Activated T-cell treated with anti-CD3 and anti-CD28 coated beads for 1 hour (primary cell): ENCODE measurements at places on chromosomes 4 and X.

GRCh38 chr4:167779864-167780263 is 312.5 kb upstream of the ANXA10 start:
- DNase-seq = no peak

- DNase-seq = no peak
Measured at GRCh38 chr4:169189372-169189771, 81.4 kb downstream of the SH3RF1 start.

DNA sequence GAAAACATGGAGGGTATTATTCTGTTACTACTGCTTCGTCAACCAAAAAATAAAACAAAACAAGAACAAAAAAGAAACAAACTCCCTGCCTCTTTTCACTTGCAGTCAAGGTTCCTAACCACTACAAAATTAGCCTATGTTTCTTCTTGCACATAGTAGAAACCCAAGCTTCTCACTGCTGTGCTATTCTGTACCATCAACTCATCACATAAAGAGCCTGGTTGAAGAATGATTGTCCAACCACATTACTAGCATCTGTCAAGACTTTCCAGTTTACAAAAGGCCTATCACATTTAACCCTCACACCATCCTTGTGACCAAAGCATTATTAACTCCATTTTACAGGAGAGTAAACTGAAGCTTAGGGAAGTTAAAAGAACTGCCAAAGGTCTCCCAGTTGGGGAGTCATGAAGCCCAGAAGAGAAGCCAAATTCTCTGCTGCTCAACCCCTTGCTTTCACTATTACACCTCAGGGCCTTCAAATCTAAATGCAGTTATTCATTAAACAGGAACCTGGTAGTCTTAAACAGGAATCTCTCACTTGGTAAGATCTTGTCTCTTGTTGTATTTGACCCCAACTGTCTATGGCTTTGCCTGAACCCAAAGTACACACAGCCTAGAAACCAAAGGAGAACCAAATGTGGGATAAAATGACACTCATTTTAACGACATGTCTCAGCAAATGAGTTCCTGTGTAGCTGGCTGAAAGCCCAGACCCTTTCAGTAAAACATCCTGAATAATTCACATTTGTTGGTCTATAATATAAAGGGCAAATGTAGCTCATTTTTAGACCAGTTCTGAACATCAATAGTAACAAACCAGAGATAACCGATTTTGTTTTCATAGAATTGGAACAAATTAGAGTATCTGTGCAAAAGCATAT is 8.6 kb downstream of the F9 start:
- DNase-seq = no peak

- no peak for DNase-seq
Measured at GRCh38 chr4:38184404-38184803, 224.2 kb downstream of the PTTG2 start.

DNA sequence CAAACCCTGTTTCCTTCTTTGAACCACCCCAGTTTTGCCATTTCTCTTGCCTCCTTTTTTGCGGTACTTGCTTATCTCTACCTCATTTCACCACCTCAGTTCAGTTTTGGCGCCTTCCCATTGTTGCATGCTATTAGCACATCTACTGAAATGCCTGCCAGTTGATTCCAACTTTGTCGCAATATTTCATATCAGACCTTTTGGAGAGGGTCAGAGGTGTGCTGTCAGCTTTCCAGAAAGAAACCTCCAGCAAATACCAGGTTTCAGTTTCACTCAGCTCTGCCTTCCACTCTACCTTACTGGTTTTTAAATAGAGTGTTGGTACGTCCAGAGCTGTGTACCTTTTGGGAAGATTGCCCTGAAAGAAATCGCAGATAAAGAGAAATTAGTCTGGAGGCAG is 91.9 kb upstream of the CPEB2 start:
- no peak for DNase-seq

DNA sequence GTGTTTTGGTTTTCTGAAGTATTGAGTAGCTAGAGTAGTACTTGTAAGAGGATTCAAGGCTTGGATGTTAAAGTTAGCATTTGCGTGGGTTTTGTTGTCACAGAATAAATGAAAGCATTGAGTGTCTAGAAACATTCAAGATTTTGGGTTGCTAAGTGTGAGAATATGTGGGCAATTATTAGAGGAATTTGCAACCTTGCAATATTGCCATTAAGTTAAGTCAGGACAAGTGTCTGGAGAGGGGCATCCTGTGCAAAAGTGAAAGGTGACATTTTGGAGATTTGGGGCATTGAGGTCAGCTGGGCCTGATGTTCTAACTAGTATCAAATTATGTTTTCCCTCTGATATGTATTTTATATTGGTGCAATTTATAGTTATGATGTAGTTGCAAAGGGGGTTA is 533.9 kb upstream of the GRID2 start:
- no peak for DNase-seq

DNA sequence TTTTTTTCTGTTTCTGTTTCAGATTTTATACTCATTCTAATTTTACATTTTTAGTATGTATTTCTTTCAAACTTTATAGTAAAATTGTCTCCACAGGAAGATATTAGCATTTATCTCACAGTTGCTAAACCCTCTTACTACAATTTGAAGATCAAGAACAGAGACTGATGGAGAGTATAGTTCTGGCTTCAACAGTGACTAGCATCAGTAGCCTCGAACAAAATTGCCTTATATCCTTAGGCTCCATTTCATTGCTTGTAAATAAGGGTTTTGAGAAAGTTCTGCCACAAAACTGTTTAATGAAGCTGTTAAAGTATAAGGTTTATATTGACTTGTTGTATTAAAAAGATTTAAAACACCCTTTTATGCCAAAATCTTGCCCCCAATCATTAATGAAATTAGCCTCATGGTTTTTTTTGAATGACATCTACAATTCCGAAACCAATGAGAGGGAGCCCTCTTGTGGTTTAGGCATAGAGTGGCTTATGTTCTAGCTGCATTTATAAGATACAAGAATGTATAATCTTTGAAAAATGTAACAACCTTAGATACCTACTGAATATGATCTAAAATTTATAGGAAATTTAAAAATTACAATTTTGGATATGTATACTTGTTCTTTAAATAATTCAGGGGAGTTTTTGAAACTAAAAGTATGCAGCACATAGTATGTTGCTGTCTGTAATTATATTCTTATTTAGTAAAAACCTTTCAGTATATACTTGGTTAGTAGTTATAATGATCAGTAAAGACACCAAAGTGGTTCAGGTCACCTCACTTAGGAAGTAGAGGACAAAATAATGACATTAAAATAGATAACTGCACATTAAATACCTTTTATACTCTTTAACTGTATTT is 109.8 kb upstream of the HPGD start:
- no peak for DNase-seq

GRCh38 chr4:96887857-96888256 is 1048.0 kb downstream of the PDHA2 start:
- no peak for DNase-seq

- DNase-seq = no peak
Measured at GRCh38 chr4:7827566-7827965, 112.1 kb downstream of the AFAP1 start.

GRCh38 chr4:58553679-58554078 is 1443.5 kb upstream of the IGFBP7 start:
- DNase-seq = no peak

DNA sequence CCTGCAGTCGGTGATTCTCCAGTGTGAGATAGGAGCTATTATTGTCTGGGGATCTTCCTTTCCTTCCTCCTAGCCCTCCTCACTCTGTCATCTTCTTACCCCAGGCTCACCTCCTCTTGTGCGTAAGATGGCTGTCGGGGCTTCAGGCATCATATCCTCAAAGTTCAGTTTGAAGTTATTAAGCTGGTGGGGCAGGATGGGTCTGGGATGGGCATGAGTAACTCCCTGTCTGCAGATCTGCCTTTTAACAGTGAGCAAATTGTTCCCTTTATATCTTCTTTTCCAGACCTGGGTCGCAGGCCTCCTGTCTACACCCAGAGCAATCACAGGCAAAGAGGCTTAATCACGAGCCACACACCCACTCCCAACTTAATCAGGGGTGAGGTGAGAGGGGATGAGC is 900 bp upstream of the MTMR1 start:
- DNase-seq = no peak

DNA sequence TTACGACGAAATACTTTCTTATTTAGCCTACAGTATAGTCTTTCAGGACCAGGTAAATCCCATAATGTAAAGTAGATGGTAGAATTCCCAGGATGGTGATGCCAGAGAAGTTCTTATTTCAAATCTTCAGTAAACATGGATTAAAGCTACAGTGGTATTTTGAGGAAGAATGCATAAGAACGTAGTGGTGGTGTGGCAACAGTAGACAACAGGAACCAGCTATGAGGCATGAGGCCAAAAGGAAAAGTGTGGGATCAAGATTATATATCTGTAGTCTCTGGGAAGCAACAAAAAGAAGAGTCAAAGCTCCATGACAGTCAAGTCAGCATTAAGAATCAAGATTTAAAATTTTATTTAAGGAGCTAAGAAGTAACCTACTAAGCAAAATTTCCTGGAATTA is 60.2 kb downstream of the METTL14 start:
- DNase-seq = no peak

GRCh38 chrX:2261831-2262667 is 238.7 kb downstream of the DHRSX start:
- no peak for DNase-seq

DNA sequence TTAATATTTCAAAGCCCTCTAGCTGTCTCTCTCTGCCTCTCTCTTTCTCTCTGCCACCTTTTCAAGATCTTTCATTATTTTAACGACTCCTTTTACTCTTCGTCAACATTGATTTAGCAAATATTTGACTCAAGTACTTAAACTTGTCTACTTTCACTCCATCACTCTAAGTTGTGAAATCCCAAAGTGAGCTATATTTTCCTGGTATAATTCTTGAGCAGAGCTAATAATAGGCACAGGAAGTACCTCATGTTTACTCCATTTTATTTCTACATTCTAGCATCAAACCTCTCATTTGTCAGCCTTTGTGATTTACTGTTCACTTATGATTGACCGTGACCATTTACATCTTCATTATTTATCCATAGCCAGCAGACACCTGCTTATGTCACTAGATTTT is 482.5 kb downstream of the RPA4 start:
- DNase-seq = no peak

DNA sequence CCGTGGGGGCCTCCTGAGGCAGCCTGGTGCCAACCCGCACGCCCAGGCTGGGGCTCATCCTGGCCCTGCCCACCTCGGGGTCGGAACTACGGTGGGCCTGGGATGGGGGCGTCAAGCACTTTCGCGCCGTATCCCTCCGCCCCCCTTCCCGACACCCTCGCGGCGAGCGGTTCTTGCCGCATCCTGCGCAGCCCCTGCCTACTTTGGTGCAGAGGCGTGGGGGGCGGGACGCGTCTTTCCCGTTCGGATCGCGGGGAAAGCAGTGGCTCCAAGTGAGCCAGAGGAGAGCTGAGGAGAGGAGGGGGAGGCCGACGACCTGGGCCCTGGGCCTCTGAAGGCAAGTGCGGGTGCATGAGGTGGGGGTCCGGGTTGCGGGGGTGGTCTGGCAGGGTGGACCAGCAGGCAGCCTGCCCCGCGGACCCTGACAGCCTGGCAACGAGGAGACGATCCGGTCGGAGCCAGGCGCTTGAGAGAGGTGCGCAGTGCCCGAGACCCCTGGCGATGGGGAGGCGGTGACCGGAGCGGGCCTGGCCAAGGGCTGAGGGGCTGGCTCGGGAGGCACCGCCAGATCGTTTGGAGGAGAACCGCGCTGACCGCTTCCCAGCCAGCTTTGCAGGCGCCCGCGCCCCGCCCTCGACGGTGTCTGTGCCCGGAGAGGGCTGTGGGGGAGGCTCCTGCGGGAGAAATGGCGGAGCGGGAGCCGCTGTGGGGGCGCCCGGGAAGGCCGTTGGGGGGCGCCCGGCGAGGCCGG is at the start of gene GPRASP2:
Gene GPRASP2 (plus strand): TSS at position 233 of the 751 bp plus-strand sequence. CDS start 2,422 bp downstream, outside the sequence.
- DNase-seq = no peak

DNA sequence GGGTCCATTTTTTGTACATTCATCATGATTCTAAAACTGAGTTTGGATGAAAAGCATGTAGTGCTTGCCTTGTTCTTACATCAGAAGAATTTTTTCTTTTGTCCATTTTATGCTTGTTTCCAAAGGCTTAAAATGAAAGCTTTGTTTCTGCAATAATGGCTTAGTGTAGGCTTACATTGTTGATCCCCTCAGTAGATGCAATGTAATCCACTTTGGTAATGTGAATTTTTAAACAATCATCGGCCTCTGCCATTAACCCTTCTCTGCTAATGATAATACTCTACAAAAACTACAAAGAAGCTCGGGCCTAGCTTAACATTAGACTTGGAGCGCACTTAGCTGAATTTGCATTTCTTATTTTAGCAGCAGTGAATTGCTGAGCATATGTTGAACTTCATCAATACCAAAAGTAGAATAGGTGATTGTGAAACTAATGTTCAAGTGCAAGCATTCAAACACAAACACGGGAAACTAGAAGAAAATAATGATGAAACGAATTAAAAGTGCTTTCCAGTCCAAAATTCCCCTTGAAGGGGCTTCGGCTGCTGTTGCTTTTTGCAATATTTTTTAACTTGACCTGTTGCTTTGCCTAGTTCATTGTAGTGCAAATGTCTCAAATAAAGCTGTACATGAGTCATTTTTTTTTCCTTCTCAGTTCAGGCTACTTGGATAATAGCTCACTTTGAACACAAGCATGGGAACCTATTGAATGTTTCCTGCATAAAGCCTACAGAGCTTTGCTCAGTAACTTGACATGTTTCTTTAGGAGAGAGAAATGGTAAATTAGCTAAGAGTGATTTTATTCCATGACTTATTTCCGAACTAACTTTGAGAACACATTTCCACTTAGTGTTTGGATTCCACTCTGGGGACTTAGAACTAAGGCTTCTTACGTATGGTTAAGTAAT is 66.5 kb downstream of the SLIT2 start:
- DNase-seq = no peak

- DNase-seq = no peak
Measured at GRCh38 chr4:11441194-11441556, 12.5 kb upstream of the HS3ST1 start.

GRCh38 chr4:1091561-1091995 is 21.8 kb downstream of the RNF212 start:
- no peak for DNase-seq

DNA sequence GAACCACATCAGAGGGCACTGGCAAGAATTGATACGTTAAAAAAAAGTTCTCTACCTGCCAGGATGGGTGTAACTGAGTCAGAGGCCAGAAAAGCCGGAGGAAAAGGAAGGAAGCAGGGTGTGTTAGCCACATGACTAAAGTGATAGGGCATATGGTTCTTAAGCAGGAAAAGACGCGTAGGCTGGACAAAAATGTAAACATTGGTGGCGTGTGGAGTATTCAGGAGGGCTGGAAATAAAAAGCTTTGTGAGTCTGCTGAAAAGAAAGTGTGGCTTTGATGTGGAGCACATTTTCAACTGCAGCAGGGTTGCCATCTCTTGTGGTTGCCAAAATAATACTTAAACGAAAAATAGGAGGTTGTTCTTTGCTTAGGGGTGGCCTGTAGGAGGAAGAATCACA is 186.5 kb upstream of the RPL34 start:
- peak; percentile 11 for DNase-seq

DNA sequence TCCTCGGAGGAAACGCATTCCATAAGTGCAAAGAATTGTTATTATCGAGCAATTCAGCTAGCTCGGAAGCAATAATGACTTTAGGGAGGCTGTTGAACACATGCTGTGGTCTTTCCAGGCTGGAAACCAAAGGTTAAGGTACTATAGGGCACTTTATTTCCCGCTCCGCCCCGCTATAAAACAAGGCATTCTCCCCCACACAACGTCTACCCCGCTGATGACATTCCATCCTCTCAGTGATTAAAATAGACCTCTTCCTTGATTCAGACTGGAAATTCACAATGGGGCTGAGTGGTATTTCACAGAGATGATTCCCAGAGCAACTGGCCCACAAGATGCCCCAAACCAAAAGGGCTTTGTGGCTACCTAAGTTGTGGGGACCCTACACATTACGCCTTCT is 196.4 kb downstream of the STIM2 start:
- no peak for DNase-seq
